ENCODE measurements at places on chromosomes 6 and 20.

DNA sequence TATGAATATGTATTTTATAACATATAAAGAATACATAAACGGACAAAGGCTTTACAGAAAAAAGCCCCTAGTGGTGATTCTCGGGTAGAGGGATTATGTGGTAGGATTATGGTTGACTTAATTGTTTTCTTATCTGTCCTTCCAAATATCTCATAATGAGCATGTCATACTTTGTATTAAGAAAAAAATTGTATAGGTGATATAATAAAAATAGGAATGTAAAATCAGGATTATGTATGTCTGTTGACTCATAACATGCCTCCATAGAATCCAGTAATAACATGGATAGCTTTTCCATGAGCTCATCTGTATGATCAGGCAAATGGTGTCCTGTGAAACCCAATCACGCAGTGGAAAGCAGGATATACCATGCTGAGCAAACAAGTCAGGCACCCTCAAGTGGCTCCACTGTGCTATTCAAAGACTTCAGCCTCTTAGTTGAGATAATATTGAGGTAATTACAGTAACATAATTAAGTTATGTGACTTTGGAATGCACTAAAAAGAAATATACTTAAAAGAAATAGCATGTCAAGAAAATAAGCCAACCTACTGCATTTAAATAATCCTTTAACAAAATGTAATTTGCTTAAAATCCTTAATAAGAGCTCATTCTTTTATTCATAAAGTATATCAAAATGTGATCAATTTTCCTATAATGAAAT, 39.6 kb upstream of the PRELID3B start:
- DNase-seq: peak; percentile 41

GRCh38 chr6:110629153-110629552, 152.7 kb upstream of the SLC22A16 start:
- DNase-seq: no peak

- DNase-seq: no peak
These were observed 106.2 kb downstream of the TULP4 start for GRCh38 chr6:158418501-158418900.

- DNase-seq: no peak
These were observed 171.3 kb downstream of the HS3ST5 start for GRCh38 chr6:114171473-114171872.

GRCh38 chr6:33175436-33176069, 16.7 kb downstream of the COL11A2 start:
- no peak for DNase-seq

- no peak for DNase-seq
These were observed 96.8 kb downstream of the B3GAT2 start for GRCh38 chr6:70860045-70860444.

DNA sequence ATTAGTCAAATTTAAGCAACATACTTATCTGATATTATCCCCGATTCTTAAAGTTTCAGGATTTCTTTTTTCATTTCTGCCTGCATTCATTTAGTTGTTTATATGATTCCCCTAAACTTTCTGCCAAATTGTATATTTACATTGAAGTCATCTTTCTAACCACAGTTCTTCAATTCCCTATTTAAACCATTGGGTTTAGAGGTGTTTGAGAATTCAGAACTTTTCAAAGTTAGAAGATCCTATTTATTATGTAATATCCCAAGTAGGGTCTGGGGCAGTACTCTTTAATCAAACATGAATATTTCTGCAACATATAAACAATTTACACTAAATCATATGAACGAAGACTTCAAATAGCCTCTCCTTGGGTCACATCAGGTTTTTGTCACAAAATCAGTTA, 52.9 kb downstream of the KLHL31 start:
- no peak for DNase-seq

- DNase-seq: no peak
These were observed 57.1 kb upstream of the GJE1 start for GRCh38 chr6:142075516-142076101.

- no peak for DNase-seq
These were observed 83.5 kb downstream of the CD164 start for GRCh38 chr6:109298605-109299264.
